ENCODE measurements at places on chromosomes 13 and 19.
A peak's percentile ranks its signal among the peaks of the same experiment; 100 is the strongest.

GRCh38 chr19:13796301-13797057 is 1.2 kb downstream of the ZSWIM4 start:
- no peak for DNase-seq

GRCh38 chr13:39422845-39423565 is 180.0 kb downstream of the LHFPL6 start:
- DNase-seq: no peak

GRCh38 chr13:110399801-110400200 is 92.7 kb downstream of the COL4A2 start:
- no peak for DNase-seq

GRCh38 chr13:110705826-110706569 is at the start of gene CARS2:
Gene CARS2, minus strand, starts transcription at chr13:110706116. Its CDS starts 23 bp downstream, at chr13:110706093.
- peak; percentile 96 for DNase-seq

GRCh38 chr13:20997301-20998161 is 63.9 kb downstream of the LATS2 start:
- no peak for DNase-seq

GRCh38 chr19:5826531-5827341 is 12.8 kb downstream of the FUT6 start:
- DNase-seq: peak; percentile 34

- no peak for DNase-seq
Measured at GRCh38 chr19:39709026-39709872, 5.0 kb downstream of the LGALS14 start.

- DNase-seq: no peak
Measured at GRCh38 chr13:27005556-27005955, 166.1 kb downstream of the USP12 start.

DNA sequence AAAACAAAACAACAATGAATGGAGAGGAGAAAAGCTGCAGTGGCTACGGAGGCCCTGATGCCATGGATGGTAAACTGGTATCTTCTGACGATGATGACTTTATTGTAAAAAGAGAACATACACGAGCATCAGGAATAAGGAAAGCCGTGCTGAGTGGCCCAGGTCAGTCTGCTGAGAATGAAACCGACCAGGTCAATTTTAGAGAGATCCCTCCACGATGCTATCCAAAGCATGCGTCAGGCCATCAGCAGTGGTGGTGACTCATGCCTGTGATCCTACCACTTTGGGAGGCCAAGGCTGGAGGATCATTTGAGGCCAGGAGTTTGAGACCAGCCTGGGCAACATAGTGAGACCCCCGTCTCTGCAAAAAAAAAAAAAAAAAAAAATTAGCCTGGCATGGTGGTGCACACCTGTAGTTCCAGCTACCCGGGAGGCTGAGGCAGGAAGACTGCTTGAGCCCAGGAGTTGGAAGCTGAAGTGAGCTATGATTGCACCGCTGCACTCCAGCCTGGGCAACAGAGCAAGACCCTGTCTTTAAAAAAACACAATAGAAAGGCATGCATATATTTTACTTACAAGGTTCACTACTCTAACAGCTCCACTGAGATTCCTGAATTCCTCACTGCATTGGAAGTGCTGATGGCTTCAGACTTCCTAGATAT is 62.3 kb downstream of the GADD45B start:
- no peak for DNase-seq

DNA sequence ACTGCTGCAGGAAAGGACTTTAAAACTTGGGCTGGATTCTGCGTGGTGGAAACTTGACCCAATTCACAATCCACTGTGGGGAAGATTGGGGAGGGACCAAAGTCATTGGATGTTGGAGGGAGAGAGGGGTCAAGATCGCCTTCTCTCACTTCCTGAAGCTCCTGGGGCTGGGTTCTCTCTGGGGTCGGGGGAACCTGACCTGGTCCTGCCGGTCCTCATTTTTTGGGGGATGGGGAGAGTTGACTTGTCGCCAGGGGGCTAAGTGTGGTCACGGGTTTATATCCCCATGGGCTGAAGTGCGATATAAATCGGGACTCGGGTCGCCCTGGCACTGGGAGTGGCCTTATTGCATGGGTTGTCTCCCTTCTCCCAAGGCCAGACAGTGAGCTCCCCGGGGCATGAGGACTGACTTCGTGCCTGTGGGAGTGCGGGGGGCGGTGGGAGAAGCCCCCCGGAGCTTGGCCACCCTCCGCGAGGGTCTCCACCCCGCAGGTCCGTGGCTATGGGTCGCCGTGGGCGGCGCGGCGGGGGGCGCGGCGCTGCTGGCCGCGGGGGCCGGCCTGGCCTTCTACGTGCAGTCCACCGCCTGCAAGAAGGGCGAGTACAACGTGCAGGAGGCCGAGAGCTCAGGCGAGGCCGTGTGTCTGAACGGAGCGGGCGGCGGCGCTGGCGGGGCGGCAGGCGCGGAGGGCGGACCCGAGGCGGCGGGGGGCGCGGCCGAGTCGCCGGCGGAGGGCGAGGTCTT is 6.3 kb downstream of the ICAM5 start:
- DNase-seq: no peak

DNA sequence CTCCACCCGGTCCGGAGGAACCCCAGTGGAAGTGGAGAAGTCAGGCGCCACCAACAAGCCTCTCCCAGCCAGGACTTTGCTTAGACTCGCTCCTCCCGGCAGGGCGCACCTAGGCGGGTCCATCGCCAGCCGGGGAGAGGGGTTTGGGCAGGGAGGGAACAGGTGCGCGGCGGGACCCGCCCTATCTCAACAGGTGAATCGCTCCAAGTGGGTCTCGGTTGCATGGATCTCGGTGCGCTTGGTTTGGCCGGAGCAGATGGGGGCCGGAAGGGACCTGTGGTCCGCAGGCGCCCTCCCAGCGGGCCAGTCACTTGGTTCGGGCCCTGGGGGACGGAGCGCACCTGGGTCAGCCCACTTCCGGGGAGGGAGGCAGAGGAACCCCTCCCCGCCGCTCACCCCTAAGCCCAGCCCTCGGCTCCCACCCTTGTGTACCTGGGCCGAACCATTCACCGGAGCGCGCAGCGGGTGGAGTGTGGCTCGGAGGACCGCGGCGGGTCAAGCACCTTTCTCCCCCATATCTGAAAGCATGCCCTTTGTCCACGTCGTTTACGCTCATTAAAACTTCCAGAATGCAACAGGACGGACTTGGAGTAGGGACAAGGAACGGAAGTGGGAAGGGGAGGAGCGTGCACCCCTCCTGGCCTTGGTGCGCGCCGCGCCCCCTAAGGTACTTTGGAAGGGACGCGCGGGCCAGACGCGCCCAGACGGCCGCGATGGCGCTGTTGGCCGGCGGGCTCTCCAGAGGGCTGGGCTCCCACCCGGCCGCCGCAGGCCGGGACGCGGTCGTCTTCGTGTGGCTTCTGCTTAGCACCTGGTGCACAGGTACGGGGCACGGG is at the start of gene LSR:
Gene LSR (plus strand): TSS at position 693 of the 836 bp plus-strand sequence. CDS start 21 bp downstream, at position 714.
- peak; percentile 86 for DNase-seq

DNA sequence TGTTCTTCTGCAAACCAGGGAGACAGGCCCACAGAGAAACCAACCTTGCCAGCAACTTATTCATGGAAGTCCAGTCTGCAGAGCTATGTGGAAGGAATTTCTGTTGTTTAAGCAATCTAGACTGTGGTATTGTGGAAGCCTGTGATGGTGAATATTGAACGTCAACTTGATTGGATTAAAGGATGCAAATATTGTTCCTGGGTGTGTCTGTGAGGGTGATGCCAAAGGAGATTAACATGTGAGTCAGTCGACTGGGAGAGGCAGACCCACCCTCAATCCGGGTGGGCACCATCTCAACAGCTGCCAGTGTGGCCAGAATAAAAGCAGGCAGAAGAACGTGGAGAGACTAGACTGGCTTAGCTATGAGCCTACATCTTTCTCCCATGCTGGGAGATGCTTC is 606.0 kb downstream of the EFNB2 start:
- no peak for DNase-seq

- peak; percentile 74 for DNase-seq
Measured at GRCh38 chr19:11481534-11482383, 913 bp upstream of the ELAVL3 start.

- no peak for DNase-seq
Measured at GRCh38 chr13:98349731-98350305, 172.7 kb upstream of the RNF113B start.

GRCh38 chr13:75704194-75704926 is 68.2 kb downstream of the LMO7 start:
- no peak for DNase-seq

- no peak for DNase-seq
Measured at GRCh38 chr19:7539827-7540425, 4.4 kb downstream of the PNPLA6 start.

GRCh38 chr13:99601535-99601934 is 100.3 kb downstream of the TM9SF2 start:
- DNase-seq: peak; percentile 46

GRCh38 chr13:93499991-93500390 is 273.4 kb downstream of the GPC6 start:
- DNase-seq: no peak

DNA sequence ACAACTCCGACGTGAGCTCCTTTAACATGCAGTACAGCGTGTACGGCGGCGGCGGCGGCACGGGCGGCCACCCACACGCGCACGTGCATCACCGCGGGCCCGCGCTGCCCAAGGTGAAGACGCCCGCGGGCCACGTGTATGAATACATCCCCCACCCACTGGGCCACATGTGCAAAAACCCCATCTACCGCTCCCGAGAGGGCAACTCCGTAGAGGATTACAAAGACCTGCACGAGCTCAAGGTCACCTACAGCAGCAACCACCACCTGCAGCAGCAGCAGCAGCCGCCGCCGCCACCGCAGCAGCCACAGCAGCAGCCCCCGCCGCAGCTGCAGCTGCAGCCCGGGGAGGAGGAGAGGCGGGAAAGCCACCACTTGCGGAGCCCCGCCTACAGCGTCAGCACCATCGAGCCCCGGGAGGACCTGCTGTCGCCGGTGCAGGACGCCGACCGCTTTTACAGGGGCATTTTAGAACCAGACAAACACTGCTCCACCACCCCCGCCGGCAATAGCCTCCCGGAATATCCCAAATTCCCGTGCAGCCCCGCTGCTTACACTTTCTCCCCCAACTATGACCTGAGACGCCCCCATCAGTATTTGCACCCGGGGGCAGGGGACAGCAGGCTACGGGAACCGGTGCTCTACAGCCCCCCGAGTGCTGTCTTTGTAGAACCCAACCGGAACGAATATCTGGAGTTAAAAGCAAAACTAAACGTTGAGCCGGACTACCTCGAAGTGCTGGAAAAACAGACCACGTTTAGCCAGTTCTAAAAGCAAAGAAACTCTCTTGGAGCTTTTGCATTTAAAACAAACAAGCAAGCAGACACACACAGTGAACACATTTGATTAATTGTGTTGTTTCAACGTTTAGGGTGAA is 6.6 kb downstream of the SLITRK5 start:
- DNase-seq: no peak

GRCh38 chr13:31242916-31243315 is 43.1 kb downstream of the B3GLCT start:
- DNase-seq: no peak

DNA sequence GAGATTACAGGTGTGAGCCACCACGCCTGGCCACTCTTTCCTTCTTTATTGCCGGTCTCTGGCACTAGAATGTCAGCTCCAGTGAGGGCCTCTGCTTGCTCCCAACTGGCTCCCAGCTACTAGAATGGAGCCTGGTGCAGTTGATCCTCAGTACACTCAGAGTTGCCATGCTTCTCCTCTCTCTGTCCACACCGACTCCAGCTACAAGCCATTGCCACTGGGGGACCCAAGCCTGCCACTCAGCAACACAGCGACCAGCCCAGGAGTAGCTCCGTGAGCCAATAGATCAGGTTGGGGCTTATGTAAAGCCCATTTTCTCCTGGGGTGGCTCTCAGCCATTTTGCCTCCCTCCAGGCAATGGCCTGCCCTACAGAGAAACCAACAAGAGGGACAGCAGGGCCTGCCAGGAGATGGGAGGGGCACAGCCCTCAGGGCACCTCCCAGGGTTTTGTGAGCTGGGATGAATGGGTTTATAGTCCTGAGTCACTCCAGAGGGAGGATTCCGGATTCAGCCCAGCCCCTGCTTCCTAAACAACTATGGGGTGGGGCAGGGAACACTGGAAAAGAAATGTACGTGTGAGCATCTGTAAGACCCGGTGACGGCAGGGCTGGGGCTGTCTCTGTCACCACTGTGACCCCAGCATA is 36.5 kb downstream of the OPA3 start:
- DNase-seq: no peak

GRCh38 chr19:43798546-43799409 is 3.5 kb downstream of the LYPD5 start:
- DNase-seq: peak; percentile 47

- DNase-seq: no peak
Measured at GRCh38 chr13:51148952-51149573, 38.0 kb upstream of the C13orf42 start.

DNA sequence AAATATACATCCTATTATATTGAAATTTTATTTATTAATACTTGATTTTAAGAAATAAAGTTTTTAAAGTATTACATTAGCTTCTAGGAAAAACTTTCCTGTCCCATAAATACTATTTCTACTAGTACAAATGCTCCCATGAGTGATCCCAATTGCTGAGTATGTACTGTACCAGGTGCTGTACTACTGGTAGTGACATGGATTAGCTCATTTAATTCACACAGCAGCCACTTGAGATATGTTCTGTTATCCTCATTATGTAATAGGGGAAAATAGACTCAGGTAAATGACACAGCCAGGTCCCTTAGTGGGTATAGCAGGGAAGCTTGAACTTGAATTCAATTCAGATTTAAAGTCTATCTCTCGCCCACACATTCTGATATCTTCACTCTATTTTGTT is 363.1 kb downstream of the FGF14 start:
- no peak for DNase-seq

GRCh38 chr19:39834287-39834841 is 402 bp upstream of the DYRK1B start:
- no peak for DNase-seq

DNA sequence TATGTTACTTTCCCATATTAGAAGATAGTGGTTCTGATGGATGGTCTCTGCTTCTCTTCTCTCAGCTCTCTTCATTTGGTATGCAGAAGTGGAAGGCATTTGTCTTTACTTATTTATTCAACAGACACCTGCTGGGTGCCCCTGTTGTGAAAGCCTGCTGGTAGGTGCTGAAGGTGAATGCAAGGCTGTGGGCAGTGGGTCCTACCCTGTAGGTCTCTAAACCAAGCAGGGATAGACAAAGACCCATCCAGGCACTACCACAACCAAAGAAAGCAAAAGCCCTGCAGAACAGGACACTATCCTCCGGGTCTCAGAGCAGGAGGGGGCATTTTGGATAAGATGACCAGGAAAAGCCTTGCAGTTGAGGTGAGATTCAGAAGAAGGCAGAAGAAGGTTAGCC is 106.1 kb downstream of the STARD13 start:
- DNase-seq: no peak

- DNase-seq: no peak
Measured at GRCh38 chr19:58382997-58383603, 2.3 kb upstream of the ZNF837 start.

- DNase-seq: no peak
Measured at GRCh38 chr19:33715462-33715861, 81.2 kb upstream of the KCTD15 start.
